Type B pancreatic cell (in vitro differentiated cells): ENCODE measurements at places on chromosomes 12 and 14. TPM values are rescaled to one million over a fixed set of nuclear protein-coding genes. Genes with fewer than 3 reads are reported as not detected.

DNA sequence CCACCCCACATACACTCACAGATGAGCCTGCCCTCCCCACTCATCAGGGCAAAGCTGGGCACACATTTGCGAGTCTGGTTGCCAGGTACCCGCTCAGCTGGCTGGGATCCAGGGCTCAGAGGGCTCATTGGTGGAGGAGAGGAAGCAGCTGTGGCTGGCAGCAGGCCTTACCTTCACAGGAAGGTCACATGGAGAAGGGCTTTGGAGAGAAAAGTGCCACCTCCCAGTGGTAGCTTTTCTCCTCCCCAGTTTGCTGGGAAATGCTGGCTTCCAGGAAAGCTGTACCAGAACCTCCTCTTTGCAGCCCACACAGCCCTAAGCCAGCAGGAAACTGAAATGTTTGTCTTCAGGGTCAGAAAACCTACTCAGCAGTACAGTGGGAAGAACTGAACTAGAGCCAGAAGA lies 55.6 kb downstream of the LGMN start:
- no peak overlapping the region for H3K27ac ChIP-seq
- H3K36me3 ChIP-seq, result no peaks in the 10 kb centered on the region
- H3K4me3 ChIP-seq, result no peak overlapping the region
- H3K27me3 ChIP-seq, result peaks cover 34% of the 10 kb centered on the region
- no peak for DNase-seq

DNA sequence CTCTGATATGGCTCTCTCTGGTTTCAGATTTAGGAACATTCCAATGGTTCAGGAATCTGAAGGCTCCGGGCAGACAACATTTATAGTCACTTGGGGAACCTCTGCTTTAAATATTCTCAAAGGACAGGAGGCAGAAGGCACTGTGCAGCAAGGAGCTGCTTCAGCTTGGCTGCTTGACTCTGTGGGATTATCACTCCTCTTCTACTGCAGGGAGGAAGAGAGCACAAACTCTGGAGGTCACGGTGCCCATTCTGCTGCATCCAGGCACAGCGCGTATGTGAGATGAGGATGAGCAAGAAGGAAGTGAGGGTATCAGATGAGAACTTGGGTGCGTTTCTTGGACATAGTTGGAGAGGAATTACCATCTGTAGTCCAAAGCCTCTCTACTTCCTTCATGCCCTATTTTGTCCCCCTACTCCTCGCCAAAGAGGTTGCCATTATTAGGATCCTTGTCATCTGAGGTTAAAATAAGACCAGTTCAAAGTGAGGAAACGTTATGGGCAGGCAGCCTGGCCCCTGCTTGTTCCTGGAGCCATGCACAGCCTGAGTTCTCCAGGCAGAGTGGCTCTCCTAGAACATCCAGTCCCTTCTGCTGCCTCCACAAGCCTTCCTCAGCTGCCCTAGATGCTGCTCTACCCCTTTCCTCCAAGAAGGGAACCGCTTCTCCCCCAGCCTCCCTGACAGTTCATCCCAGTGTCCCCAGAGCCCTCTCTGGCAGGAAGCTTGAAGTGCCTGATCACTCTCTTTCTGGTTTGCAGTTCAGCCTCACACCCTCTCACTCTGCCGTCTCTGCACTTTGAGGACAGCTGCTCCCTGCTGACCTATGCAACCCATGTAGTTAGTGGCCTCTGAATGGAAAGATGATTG lies 12.5 kb downstream of the FGF6 start:
- no peak overlapping the region for H3K27ac ChIP-seq
- no peaks in the 10 kb centered on the region for H3K36me3 ChIP-seq
- peaks cover 4% of the 10 kb centered on the region for H3K4me1 ChIP-seq
- no peak overlapping the region for H3K4me3 ChIP-seq
- no peak for DNase-seq
- H3K27me3 ChIP-seq, result peaks cover 40% of the 10 kb centered on the region

DNA sequence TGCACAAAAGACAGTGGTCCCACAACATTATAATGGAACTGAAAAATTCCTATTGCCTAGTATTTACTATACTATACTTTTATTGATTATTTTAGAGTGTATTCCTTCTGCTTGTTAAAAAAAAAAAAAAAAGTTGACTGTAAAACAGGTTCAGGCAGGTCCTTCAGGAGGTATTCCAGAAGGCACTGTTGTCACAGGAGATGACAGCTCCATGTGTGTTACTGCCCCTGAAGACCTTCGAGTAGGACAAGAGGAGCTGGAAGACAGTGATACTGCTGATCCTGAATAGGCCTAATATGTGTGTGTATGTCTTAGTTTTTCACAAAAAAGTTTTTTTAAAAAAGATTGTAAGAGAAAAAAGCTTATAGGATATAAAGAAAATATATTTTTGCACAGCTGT lies 12.3 kb downstream of the UBE2N start:
- peaks cover 48% of the 10 kb centered on the region for H3K4me1 ChIP-seq
- no peak for DNase-seq
- H3K27me3 ChIP-seq, result no peaks in the 10 kb centered on the region
- no peak overlapping the region for H3K27ac ChIP-seq
- H3K4me3 ChIP-seq, result no peak overlapping the region

DNA sequence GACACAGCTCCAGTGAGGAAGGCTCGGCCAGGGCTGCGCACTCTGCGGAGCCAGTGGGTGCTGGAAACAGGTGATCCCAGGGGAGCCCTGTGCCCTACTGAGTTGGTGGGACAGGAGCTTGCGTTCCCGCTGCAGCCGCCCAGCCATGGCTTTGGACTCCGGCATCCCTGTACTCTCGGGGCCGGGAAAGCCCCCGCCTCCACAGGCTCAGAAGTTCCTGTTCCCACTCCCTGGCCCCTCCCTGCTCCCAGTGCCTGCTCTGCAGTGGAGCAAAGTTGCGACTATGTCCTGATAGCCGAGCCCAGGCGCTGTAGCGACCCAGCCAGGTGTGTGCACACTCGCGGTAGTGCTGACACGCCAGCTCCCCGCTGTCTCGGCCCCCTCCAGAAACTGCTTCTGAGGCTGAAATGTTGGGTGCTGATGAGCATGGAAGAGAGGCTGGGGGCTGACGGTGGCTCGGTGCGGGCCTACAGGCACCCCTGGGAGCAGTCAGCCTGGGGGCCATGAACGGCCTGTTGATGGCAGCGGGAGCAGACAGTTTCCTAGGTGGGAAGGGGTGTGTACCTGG lies 344.6 kb upstream of the MGAT4C start:
- no peak overlapping the region for H3K27ac ChIP-seq
- no peak overlapping the region for H3K4me3 ChIP-seq
- H3K27me3 ChIP-seq, result no peaks in the 10 kb centered on the region

GNB3 gene
- total RNA-seq, result 6.3 and 25.2 TPM in 2 replicates

HSPB8 gene
- 17.0 and 41.4 TPM in 2 replicates for total RNA-seq

SLC25A47 gene
- not detected in 2 replicates for total RNA-seq
